H4 (cell line): ENCODE measurements at places on chromosomes 11 and 22.

GRCh38 chr11:27241311-27242122, 121.5 kb downstream of the CCDC34 start:
- peak; percentile 72 for DNase-seq

GRCh38 chr11:16397390-16397789, 41.0 kb upstream of the SOX6 start:
- DNase-seq, result no peak

- DNase-seq, result peak; percentile 99
Observed at GRCh38 chr22:49970528-49971231, 10.1 kb downstream of the PIM3 start.

GRCh38 chr11:75796091-75796435, 18.9 kb upstream of the UVRAG start:
- DNase-seq, result no peak

DNA sequence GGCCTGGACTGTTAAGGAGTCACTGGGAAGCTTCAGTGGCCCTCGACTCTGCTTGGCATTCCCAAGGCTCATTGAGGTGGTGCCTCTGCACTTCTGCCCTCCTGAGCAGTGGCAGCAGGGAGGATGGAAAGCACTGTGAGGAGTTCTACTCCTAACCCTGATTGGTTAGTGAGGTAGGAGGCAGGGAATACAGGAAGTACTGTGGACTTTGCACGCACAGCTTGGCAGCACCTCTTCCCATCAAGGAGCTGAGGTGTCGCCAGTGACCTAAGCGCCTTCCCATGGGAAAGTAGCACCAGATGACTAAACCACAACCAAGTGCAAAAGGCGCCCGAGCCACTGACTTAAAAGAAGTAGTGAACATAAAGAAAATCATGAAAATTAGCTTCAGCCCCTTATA, 152.5 kb upstream of the CADM1 start:
- DNase-seq, result no peak

GRCh38 chr22:22684580-22685561, 40.5 kb downstream of the GGTLC2 start:
- DNase-seq, result peak; percentile 88

GRCh38 chr11:27694992-27695391, 5.3 kb downstream of the BDNF start:
- peak; percentile 57 for DNase-seq

DNA sequence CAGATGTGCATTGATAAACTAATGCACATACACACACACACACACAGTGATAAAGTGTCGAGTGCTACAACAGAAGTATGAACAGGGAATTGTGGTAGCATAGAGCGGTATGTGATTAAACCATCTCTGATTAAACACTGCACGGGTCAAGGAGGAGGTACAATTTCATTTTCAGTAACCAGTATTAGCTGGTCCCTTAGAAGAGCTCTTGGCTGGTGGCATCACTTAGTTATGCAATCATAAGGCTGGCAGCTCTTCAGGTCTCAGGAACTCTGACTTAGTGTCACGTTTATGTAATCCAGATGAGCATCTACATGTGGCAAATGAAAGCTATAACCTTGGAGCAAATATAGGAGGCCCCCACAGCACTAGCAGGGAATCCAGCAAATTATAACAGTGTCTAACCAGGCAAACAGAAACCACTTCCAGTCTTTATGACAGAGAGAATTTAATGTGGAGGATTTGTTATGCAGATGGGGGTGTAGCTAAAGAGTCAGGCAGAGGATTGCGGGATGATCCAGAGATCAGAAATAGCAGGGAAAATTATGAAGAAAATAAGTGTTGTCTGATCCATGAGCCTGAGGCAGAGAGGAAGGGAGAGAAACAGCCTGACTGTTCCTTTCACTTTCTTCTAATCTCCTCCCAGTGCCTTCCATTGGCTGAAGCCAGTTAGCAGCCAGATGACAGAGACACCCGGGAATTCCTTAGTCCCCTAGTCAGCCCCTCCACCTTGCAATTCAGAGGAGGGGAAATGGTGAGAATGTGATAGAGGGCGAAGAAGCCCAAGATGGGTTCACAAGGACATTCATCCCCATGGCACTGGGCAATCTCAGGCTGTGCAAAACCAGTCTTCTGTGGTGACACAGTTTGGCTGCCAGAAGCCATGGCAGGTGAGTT, 533.1 kb upstream of the TENM4 start:
- DNase-seq, result peak; percentile 2

GRCh38 chr11:128728767-128729587, 35.1 kb downstream of the FLI1 start:
- DNase-seq, result no peak

GRCh38 chr11:23257088-23257487, 396.8 kb upstream of the CCDC179 start:
- no peak for DNase-seq

DNA sequence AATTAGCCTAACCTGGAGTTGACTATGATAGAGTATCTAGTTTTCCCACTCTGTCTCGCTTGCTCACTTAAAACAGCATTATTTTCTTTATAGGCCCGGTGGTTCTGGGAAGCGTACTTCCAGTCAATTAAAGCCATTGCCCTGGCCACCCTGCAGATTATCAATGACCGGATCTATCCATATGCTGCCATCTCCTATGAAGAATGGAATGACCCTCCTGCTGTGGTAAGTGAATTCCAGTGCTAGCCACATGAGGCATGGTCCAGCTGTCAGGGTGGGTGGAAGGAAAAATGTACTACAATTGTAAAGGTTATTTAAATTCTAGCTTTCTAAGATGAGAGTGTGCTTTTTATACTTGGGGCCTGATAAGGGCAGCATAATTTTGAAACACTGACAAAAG, 76.0 kb downstream of the EXT2 start:
- no peak for DNase-seq

DNA sequence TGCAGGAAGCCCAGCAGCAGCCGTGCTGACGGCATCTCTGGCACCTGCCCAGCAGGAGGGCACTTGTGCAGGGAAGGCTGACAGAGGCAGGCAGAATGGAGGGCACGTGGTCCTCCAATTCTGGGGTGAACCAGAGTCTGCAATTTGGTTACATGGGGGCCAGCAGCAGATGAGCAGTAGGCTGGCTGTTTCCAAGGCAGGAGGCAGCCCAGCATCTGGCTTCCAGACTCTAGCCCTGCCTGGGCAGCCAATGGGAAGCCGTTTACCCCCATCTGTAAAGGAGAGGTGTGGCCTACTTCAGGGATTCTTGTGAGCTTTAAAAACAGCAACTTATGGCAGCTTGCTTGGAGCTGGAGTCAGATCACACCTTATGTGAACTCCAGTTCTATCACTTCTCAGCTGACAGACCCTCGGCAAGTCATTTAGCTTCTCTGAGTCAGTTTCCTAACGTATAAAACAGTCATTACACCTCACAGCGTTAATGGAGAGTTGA, 27.9 kb upstream of the RASL10A start:
- no peak for DNase-seq

DNA sequence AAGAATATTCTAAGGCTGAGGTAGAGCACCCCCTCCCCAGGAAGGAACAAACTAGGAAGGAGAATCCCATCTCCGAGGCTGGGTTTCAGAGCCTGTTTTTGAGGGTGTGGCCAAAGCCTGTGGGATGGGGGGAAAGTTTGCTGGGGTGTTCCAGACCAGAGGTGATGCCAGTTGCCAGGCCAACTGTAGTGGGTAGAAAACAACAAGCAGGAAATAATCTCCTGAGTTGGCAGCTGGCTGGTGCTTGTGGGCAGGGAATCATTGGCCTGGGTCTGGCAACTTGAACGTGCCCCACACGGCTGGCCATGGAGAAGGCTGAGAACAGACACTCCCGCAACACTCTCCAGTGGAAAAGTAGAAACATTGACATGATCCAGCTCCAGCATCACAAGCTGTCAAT, 385.6 kb downstream of the ETS1 start:
- DNase-seq, result no peak

GRCh38 chr11:12531681-12532080, 142.5 kb upstream of the TEAD1 start:
- no peak for DNase-seq

DNA sequence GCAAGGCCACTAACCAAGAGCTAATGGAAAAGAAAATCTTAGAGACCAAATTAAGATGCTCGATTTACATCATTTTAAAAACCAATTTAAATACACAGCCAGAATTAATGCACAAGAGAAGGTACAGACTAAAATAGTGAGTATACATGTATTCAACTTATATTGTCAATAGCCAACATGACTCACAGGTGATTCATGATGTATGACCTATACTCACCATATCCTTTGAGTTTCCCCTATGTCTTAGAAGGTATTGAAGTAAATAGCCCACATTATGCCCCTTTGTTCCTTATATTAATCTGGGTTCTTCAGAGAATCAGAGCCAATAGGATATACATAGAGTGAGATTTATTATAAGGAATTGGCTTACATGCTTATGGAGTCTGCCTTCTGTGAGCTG, 97.5 kb upstream of the ANO3 start:
- DNase-seq, result no peak

- no peak for DNase-seq
Observed at GRCh38 chr22:36347094-36347493, 40.7 kb downstream of the MYH9 start.

DNA sequence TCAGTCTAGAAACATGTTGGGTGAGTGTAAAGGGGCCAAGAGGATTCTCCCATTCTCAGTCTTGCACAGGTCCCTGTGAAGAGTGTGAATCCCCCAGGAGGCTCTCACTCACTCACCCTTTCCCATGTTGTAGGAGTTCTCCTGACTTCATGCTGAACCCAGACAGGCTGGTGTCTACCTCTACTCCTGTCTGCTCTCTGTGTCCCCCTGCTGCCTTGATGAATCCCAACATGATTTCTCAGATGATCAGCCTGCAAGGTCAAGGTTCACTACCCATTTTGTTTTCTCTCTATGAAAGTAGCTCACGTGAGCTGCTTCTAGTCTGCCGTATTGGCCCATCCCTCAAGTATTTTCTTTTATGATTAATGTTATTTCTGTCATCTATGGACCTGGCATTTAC, 500.6 kb downstream of the ETS1 start:
- DNase-seq, result no peak

- DNase-seq, result no peak
Observed at GRCh38 chr22:33918676-33919365, 1.5 kb downstream of the LARGE1 start.

- no peak for DNase-seq
Observed at GRCh38 chr11:41955066-41955465, 495.6 kb upstream of the LRRC4C start.

- no peak for DNase-seq
Observed at GRCh38 chr11:114610984-114611944, 15.7 kb upstream of the NXPE4 start.

- no peak for DNase-seq
Observed at GRCh38 chr22:43840431-43840830, 21.9 kb downstream of the SULT4A1 start.

DNA sequence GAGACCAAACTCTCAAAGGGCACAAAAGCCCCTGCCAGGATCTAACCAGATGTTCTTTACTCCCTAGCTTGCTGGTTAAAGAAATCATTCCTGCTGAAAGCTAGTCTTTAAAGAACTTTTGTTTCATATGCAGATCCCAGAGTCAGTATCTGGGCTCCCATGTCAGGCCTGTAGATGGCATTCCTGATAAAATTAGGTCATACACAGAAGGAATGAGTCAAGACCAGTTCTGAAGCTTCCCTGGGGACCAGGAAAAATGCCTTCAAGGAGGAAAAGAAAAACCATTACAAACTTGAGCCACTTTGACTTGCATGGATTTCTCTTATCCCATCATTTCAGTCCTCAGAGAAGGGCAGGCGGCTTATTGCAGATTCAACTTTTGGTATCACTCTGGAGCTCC, 5.9 kb downstream of the DBX1 start:
- no peak for DNase-seq

- DNase-seq, result no peak
Observed at GRCh38 chr11:85948884-85949283, 93.7 kb downstream of the CCDC83 start.

- DNase-seq, result no peak
Observed at GRCh38 chr22:17060126-17060525, 24.7 kb upstream of the IL17RA start.

DNA sequence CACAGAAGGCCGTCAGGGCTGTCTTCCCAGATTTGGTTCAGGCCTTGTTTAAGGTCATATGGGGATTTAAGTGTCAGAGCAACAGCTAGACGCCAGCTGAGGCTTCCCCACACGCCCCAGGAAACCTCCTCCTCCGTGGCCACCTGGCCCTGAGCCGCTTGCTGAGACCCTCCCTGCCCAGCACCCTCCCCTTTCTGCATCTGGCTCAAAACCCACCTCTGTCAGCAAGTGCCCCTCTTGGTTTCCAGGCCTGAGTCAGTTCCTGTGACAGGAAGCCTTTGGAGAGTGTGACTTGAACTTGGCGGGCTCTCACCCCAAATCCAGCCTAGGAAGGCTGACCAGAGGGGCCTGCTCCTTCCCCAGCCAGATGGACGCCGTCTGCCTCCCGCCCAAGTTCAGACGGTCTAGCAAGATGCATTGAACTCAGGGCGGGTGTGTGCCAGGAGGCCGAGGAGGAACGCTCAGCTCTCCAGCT, 561 bp downstream of the FXYD2 start:
- no peak for DNase-seq
